ENCODE measurements at places on chromosomes 3 and 15. TPM values are rescaled to one million over a fixed set of nuclear protein-coding genes. Genes with fewer than 3 reads are reported as not detected.

DNA sequence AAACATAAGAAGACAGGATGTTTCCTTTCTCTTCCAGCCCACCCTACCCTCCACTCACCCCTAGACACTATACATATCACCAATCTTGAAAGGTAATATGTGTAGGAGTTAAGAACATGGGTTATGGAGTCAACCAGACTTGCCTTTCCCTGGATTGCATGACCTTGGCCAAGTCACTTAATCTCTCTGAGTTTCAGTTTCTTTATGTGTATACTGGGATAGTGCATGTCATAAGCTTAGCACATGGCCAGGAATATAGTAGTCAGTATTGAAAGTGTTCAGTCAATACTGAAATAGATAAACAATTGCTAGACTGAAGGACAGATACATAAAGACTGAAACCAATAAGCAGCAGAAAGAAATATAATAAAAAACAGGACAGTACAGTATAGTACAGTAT, 283.2 kb upstream of the STT3B start:
- no peak for DNase-seq

- no peak for DNase-seq
These were observed 134.6 kb downstream of the ATP8B4 start for GRCh38 chr15:49984436-49984835.

- no peak for DNase-seq
These were observed 65.5 kb downstream of the GALK2 start for GRCh38 chr15:49235446-49236124.

PYGO1 gene
- total RNA-seq = 4.4 TPM

GABRB3 gene
- total RNA-seq = not detected

CAPN3 gene
- 18.4 TPM for total RNA-seq

Measured in vagina (tissue), 2 donors.